ENCODE measurements at places on chromosomes 1 and 21.
A peak's percentile ranks its signal among the peaks of the same experiment; 100 is the strongest.

GRCh38 chr1:209720326-209720725 lies 15.7 kb downstream of the HSD11B1 start:
- no peak for DNase-seq

GRCh38 chr1:67792741-67793458 lies 40.4 kb downstream of the GNG12 start:
- no peak for DNase-seq

DNA sequence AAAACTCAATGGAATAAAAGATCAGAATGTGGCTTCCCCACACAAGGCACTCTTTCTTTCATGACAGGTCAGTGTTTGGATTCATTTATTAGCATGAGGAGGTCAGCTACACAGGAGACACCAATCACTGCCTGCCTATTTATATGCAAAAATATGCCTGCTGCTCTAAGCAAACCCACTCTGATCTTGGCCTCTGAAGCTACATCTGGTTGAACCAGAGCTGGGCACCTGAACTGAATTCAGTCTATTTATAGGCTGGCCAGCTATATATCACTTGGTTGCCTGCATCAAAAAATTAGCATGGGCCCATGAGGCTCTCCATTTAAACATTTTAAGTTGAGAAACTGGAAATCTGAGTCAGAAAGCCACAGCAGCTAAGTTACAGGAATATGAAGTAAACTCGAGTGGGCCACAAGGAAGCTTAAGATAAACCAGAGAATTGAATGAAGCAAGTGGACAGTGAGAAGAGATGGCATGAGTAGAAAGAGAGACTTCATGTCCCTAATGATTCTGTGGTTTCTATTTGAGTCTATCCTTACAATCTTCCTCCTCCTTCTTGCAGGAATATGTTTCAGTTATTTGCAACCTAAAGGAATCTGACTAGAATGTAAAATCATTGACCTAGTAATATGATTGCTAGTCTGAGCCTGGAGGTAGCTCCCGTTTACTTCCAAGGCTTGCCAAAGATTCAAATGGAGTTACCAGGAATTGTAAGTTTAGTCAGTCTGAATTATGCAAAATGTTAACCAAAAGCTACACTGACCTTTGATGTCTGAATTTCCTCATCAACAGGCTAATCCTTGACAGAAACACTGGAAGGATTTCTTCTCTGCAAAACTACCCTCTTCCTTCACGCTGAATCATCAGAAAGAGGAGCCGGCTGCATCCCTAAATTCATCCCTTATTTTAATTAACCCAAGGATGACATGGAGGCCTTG lies 17.7 kb downstream of the DDAH1 start:
- no peak for DNase-seq

DNA sequence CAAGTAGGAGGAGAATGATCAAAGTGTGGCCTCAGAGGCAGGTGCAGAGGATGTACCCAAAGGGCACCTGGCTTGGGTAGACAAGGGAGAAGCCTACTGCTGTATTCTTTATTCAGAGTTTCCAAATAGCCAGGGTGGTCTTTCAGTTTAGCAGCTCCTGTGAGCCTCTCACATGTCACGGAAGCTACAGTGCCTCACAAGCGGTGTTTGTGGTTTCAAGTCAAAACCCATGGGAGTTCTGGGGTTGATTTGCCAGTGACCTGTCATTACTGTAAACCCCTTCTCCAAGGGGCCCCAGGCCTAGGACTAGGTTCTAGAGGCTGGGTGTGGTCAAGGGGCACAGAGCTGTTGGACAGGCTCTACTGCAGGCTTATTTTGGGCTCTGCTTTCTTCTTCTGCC lies 10.2 kb upstream of the IL10 start:
- DNase-seq, result no peak

GRCh38 chr1:5738911-5739462 lies 253.2 kb downstream of the NPHP4 start:
- no peak for DNase-seq

DNA sequence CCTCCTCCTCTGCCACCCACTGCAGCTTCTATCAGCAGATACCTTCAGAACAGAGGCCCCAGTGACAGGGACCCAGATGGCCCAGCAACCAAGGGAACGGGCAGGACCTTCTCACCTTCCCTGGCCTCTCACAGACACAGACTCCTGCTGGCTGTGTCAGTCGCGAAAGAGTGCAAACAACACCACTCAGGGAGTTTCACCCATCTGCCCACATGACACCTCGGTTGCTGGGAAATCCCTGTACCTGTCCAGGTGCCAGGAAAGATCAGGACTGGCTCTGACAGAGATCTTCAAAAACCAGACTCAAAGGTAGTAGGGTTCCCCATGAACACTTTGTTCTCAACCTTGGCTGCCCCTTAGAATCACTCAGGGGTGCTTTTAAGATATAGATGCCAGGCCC lies 83.5 kb upstream of the HIVEP3 start:
- DNase-seq, result no peak

DNA sequence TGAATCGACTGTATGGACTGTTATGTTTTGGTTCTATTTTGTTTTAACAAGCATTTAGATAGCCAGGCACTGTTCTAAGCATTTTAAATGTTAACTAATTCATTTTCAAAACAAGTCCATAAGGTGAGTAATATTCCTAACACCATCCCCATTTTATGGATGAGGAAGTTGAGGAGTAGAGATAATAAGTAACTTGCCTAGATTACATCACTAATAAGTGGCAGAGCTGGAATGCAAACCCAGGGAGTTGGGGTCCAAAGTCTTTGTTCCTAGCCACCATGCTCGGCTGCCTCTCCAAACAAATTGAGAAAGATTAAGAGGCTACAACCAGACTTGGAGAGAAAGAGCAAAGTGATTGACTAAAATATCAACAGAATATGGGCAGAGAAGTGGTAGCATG lies 12.6 kb upstream of the LEPR start:
- DNase-seq, result no peak

DNA sequence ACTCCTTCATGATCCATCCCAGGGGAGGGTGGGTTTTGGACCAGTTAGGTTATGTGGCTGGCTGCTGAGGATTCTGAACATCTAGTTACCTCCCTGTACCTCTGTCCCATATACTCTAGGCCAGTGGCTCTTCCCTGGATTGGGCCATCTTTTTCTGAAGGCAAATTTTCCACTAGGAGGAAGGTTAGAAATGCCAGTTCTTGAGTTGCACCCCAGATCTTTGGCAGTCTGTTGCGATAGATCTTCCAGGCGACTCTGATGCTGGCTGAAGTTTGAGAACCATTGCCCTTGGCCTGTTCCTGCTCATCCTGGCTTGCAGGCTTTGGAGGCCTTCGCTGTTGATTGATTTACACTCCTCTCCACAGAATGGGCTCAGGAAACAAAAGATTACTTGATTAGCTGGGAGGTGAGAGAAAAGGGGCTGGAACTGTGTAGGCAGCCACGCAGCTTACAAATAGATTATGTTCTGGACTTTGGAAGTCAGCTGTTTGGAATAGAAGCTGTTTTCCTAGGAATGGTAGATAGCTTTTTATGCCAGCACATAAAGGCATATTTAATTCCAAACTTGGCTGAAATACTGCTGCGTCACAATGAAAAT lies 110.1 kb downstream of the MRPS6 start:
- DNase-seq, result no peak

- DNase-seq, result no peak
Measured at GRCh38 chr1:179805291-179806195, 62.5 kb downstream of the FAM163A start.

DNA sequence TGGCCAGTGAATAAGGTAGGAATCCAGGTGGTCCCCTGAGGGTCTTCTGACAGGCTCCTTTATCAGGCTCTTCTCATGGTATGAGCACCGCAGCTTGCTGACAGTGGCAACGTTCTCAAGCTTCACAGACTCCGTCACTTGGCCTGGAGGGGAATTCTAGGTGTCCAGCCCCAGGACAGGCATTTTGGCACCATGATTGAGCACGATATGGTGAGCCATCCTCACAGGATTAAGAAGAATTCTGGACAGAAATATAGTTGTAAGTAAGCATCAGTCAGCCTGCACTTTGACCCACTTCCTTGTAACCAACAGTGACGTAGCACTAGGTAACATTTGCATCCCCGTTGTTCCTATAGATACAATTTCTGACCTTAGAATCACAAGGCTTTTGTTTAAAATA lies 30.5 kb upstream of the KIF26B start:
- DNase-seq, result no peak

- no peak for DNase-seq
Measured at GRCh38 chr1:87603626-87604025, 274.9 kb downstream of the LMO4 start.

DNA sequence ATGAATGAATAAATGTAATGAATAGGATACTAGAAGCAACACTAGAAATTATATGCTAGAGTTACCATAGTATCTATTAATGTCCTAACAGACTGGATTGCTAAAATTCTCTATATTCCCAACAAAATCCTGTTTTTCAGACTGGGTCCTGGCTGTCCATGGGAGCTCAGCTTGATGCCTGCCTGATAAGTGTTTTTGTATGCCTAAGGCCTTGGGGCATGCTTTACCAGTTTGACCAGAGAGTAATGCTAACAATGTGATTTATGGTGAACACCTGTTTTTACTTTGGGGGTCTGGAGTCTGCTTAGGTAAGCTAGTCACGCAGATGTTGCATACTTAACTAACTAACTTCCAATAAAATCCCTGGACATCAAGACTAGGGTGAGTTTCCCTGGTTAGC lies 318.8 kb upstream of the DEPDC1 start:
- no peak for DNase-seq

DNA sequence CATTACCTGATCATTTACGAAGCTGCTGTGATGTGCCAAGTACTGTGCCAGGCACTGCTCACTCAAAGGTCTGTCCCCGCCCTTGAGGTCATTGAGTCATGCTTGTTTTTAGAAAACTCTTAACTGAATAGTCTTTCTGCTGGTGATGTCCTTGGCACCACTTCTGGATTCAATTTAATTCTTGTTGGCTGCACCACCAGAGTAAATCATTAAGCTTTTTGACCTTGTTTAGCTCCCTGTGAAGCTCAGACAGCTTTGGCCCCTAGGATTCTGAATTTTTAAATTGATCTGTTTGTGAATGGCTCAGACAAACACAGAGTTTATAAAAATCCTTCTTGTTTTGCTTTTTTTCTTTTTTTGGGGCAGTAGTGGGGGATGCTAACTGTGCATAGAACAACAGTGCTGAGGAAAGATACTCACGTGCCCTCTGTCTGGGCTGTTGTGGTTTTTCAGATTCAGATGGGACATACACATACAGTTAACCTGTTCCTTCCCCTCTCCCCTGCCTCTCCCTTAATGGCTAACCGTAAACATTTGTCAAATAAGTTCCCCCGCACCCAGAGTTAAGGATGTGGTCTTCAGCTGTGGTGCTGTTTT lies 67.6 kb downstream of the MTR start:
- no peak for DNase-seq

- DNase-seq, result no peak
Measured at GRCh38 chr1:109341944-109342930, 35.4 kb upstream of the MYBPHL start.

- no peak for DNase-seq
Measured at GRCh38 chr1:7898962-7899361, 41.7 kb downstream of the TNFRSF9 start.

GRCh38 chr1:156750711-156751450 lies 594 bp downstream of the HDGF start:
- DNase-seq, result no peak

GRCh38 chr1:183029591-183030000 lies 6.4 kb downstream of the LAMC1 start:
- no peak for DNase-seq

GRCh38 chr1:184033711-184034167 lies 3.8 kb downstream of the COLGALT2 start:
- no peak for DNase-seq

GRCh38 chr1:8120693-8121260 lies 94.7 kb upstream of the ERRFI1 start:
- no peak for DNase-seq

DNA sequence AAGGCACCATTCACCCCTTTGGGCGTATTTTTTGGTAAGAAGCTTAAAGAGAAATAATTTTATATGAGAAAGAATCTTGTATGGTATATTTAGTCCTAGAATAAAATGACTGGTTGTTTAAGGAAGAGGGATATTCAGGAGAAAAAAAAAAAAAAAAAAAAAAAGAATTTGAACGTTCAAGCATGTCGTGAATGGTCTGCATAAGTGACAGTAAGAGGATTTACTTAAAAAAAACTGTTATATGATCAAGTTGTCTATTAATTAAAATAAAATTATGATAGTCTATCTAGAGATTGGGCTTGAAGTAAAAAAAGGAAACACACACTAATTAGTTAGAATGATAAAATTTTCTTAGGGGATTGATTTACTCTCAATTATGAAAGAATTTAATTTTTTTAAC lies 11.7 kb upstream of the OR14I1 start:
- DNase-seq, result no peak

- DNase-seq, result no peak
Measured at GRCh38 chr21:41166884-41167283, 1.1 kb upstream of the BACE2 start.

- DNase-seq, result no peak
Measured at GRCh38 chr1:7501723-7502603, 269.1 kb upstream of the VAMP3 start.

GRCh38 chr1:61506236-61506635 lies 218.7 kb downstream of the TM2D1 start:
- DNase-seq, result no peak

DNA sequence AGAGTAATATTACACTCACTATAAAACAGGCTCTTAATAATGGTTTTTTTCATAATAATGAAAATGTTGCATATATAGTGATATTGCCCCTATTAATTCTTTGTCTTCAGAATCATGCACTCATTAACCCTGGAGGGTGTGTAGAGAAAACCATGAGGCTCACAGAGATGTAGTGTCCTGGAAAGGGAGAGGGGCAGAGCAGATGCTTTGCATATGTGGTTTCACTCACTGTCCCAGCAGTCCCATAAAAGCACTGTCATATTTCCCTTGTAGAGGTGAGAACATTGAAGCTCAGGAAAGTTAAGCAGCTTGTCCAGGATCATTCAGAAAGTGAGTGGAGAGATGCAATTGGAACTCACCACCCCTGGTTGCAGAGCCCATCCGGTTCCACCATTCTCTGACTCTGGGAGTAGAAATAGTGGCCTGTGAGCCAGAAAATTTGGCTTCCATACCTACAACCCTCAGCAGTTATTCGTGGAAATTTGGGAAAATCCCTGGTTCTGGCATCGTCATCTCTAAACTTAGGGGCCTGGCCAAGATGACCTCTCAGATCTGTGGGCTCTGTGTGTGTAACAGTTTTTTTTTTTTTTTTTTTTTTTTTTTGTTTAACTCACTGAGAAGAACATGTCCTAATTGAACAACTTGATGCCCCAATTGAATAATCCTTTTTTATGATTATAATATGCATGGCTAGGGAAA lies 86.4 kb downstream of the RGL1 start:
- DNase-seq, result no peak

DNA sequence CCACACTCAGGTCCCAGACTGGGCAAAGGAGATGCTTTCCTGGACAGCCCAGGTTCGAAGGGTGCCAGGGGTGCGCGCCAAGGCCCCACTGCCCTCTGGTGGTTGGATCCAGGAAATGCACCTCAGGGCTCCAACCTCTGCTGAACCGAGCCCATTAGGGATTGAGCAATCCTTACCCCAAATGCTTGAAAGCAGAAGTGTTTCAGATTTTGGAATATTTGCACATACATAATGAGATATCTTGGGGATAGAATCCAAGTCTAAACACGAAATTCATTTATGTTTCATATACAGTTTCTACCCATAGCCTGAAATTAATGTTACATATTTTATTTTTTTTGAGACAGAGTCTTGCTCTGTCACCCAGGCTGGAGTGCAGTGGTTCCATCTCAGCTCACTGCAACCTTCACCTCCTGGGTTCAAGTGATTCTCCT lies 57.4 kb downstream of the SLC9A1 start:
- DNase-seq, result peak; percentile 40

All from activated CD8-positive, alpha-beta memory T cell treated with anti-CD3 and anti-CD28 coated beads for 1 hour (primary cell).